Type B pancreatic cell (in vitro differentiated cells): ENCODE measurements at places on chromosomes 3 and 15. TPM values are rescaled to one million over a fixed set of nuclear protein-coding genes. Genes with fewer than 3 reads are reported as not detected.

The TP63 gene
- total RNA-seq: 5.8 and 16.1 TPM in 2 replicates

The KLHL40 gene
- 0.12 TPM in 1 of 2 replicates, not detected in the other for total RNA-seq

The GMPS gene
- total RNA-seq: 58.6 and 90.4 TPM in 2 replicates

The SI gene
- total RNA-seq: 4.7 and 8.4 TPM in 2 replicates

- no peak for DNase-seq
- H3K27ac ChIP-seq: no peak overlapping the region
- H3K4me1 ChIP-seq: no peaks in the 10 kb centered on the region
- H3K4me3 ChIP-seq: no peak overlapping the region
- no peaks in the 10 kb centered on the region for H3K27me3 ChIP-seq
- peaks cover 36% of the 10 kb centered on the region for H3K36me3 ChIP-seq
These were observed 8.8 kb downstream of the RPL39L start for GRCh38 chr3:187130346-187131066.

- no peaks in the 10 kb centered on the region for H3K36me3 ChIP-seq
- peaks cover 12% of the 10 kb centered on the region for H3K4me1 ChIP-seq
- no peaks in the 10 kb centered on the region for H3K27me3 ChIP-seq
- H3K4me3 ChIP-seq: no peak overlapping the region
These were observed 91.1 kb upstream of the TNIK start for GRCh38 chr3:171551296-171551695.

GRCh38 chr3:15099364-15100098 lies 583 bp upstream of the RBSN start:
- H3K4me3 ChIP-seq: peak overlapping the region; percentile 98
- no peaks in the 10 kb centered on the region for H3K27me3 ChIP-seq
- H3K4me1 ChIP-seq: peaks cover 14% of the 10 kb centered on the region
- H3K36me3 ChIP-seq: peaks cover 4% of the 10 kb centered on the region

GRCh38 chr3:16130066-16130465 lies 44.4 kb upstream of the GALNT15 start:
- H3K27me3 ChIP-seq: no peaks in the 10 kb centered on the region
- H3K4me3 ChIP-seq: no peak overlapping the region
- DNase-seq: no peak
- no peaks in the 10 kb centered on the region for H3K4me1 ChIP-seq
- no peaks in the 10 kb centered on the region for H3K36me3 ChIP-seq
- H3K27ac ChIP-seq: no peak overlapping the region

DNA sequence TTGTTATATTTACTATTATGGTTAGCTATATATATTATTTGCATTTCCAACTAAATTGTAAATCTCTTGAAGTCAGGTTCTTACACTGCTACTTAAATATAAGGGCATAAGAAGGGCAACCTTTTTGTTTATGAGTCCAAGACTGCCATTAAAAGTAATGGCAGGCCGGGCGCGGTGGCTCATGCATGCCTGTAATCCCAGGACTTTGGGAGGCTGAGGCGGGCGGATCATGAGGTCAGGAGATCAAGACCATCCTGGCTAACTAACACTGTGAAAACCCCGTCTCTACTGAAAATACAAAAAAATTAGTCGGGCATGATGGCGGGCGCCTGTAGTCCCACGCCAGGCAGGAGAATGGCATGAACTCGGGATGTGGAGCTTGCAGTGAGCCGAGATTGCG lies 2.9 kb upstream of the P2RY1 start:
- no peak overlapping the region for H3K4me3 ChIP-seq
- H3K4me1 ChIP-seq: no peaks in the 10 kb centered on the region
- H3K27ac ChIP-seq: no peak overlapping the region
- no peak for DNase-seq

GRCh38 chr15:57892181-57892580 lies 173.3 kb downstream of the ALDH1A2 start:
- no peaks in the 10 kb centered on the region for H3K4me1 ChIP-seq
- H3K27ac ChIP-seq: no peak overlapping the region
- H3K4me3 ChIP-seq: no peak overlapping the region

DNA sequence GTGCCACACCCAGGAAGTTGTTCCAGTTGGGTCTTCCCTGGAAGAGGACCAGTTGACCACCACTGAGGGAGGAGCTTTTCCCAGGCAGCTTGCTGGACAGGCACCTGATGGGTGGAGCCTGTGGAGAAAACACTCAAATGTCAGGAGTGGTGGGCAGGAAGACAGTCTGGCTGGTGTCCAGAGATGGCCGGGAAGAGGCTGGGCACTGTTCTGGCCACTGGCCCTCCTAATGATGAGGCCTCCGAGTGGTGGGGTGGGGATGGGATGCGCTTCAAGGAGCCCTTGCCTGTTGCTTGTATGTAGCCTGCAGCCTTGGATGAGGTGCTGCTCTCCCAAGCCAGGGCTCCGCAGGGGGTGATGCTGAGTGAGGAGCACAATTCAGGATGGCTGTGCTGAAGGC lies 12.3 kb downstream of the PLEKHO2 start:
- H3K27ac ChIP-seq: no peak overlapping the region
- no peaks in the 10 kb centered on the region for H3K27me3 ChIP-seq
- no peak overlapping the region for H3K4me3 ChIP-seq
- peaks cover 17% of the 10 kb centered on the region for H3K36me3 ChIP-seq

DNA sequence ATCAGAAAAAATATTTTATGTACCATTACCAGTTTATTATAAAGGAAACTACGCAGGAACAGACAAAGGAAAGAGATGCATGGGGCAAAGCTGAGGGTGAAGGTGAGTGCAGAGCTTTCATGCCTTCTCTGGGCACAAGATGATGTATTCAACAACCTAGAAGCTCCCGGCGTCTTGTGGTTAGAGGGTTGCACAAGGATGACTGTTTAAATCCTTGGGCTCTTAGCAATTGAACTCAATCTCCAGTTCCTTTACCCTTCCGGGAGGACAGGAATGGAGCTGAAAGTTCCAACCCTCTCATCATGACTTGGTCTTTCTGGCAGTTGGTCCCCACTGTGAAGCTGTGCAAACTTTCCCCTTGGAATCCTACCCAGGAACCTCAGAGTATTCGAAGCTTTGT lies 542.0 kb downstream of the EPHA3 start:
- H3K36me3 ChIP-seq: no peaks in the 10 kb centered on the region
- no peak overlapping the region for H3K27ac ChIP-seq
- no peaks in the 10 kb centered on the region for H3K27me3 ChIP-seq
- no peaks in the 10 kb centered on the region for H3K4me1 ChIP-seq

GRCh38 chr3:107806536-107806935 lies 283.8 kb downstream of the BBX start:
- H3K27me3 ChIP-seq: no peaks in the 10 kb centered on the region
- no peak for DNase-seq
- no peak overlapping the region for H3K4me3 ChIP-seq
- H3K36me3 ChIP-seq: peaks cover 32% of the 10 kb centered on the region
- H3K4me1 ChIP-seq: peaks cover 11% of the 10 kb centered on the region

DNA sequence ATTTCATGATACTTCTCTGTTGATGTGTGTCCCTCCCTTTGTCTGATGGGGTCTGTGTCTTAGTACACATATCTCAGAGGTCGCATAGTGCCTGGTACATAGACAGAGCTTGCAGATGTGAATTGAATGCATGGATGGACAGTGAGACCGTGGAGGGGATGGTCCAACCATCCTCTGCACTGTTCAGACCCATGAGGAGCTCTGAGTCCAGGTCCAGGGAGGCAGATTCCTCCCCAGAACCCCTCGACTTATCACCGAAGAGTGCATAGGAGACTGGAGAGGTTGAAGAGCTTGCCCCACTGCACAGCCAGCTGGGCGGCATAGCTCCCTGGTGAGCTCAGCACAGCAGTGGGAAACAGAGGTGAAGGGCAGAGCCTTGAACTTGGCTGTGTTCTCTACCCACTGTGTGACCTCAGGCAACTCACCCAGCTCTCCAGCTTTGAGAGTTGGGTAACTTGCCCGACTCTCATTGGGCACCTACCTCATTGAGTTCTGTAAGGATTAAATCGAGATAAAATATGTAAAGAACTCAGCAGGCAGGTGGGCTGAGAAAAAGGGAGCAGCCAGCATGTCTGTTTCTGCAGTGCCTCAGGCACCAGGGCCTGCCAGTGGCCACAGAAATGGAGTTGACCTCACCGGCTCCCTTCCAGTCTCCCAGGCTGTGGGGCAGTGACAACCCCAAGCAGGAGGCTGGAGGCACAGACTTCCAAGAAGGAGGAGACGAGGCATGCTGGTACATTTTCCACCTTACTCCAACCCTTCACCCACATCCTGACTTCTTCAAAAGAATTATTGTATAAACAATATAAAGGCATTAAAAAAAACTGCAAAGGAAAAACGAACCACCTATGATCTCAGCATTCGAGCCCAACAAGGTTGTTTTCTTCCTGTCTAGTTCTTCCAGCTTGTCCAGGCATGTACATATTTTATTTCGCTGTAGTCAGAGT lies 54.1 kb upstream of the TFRC start:
- peak overlapping the region; percentile 89 for H3K27ac ChIP-seq
- no peaks in the 10 kb centered on the region for H3K27me3 ChIP-seq
- no peak for DNase-seq
- peaks cover 5% of the 10 kb centered on the region for H3K4me1 ChIP-seq

DNA sequence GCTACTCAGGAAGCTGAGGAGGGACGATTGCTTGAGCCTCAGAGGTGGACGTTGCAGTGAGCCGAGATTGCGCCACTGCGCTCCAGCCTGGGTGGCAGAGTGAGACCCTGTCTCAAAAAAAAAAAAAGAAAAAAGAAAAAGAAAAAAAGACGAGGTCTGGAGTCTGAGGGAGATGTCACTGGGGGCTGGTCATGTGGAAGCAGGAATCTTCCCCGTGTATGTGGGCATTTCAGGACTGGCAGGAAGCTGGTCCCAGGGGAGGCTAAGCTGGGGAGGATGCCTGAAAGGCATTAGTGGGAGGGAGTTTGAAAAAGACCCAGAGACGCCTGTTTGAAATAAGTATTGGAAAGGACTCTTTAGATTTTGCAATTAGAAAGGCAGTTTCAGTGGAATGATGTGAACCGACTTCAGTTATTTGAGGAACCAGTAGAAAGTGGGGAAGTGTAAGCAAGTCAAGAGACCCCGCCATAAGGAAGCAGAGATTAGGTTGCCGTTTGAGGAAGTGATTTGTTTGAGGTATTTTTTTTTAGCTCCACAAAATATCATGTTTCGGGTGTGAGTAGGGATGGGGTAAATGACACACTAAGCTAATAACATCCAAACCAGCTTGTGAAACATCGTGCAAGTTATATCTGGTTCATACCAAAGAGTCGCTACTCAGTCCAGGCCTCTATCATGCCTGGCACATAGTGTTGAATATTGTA lies 55.5 kb downstream of the ST6GAL1 start:
- H3K27ac ChIP-seq: no peak overlapping the region
- H3K4me1 ChIP-seq: peaks cover 11% of the 10 kb centered on the region
- DNase-seq: no peak

DNA sequence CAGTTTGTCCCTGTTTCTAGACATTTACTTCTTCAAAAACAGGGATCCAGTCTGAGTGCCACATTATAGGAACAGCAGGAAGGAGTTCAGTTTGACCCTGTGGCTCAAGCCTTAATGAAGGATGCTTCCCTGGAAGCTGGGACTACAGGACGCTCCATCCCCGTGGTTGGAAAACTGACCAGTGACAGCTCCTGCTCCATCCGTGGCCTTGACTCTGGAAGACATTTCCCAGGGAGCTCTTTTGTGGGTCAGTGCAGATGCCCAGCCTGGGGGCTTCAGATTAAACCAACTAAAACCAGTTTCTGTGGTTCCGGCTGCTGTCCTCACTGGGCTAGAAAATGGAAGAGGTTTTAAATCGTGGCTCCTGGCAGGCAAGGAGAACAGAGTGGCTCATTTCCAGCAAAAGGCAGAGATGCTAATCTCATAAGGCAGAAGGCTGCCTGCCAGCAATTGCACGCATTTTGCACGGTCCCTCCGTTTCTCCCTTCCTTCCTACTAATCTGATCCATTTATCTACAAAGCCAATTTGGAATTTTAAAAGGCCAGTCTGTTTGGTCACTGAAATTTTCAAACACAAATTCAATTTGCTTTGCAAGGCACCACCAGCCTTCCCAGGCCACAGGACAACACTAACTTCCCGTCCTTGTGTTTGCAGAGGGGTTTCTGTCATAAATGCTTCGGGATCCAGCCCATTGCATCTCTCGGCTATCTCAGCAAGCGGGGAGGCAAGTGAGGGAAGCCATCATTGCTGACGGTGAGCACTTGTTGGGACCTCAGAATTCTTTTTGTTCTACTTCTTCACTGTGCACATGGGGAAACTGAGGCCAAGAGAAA lies 6.2 kb upstream of the SSUH2 start:
- DNase-seq: no peak
- H3K4me1 ChIP-seq: peaks cover 20% of the 10 kb centered on the region
- no peak overlapping the region for H3K27ac ChIP-seq
- H3K27me3 ChIP-seq: peaks cover 18% of the 10 kb centered on the region

DNA sequence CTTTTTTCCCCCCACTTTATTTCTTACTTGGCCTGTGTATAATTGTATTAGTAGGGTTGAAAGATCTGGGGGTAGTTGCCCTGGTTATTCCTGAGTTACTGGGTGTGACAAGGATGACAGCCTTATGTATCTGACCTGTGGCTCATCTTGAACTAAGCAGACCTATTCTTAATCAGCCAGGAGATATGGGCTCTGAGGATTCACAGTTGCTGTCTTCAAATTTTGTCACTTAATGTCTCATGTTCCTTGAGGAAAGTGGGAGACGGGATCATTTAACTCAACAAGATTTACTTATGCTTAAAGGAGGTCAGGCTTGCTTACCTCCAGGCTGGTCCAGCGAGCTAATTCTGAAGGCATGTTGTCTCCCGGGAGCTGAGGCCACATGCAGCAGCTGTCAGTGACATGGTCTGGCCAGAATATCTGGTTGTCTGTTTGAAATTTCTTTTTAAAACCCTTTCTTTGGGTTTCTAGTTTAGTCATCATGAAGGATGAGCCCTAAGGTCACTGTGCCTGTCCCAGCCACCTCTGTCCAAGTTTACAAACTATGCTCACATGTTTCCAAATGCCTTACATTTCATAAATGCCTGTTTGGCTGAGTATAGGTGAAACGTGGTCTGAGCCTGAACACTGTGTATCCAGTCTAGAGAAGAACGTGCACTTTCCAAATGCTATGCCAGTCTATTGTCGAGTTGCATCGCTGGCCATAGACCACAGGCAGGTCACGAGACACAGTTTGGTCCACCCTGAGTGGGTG lies 26.8 kb downstream of the LRTM1 start:
- peak overlapping the region; percentile 46 for H3K4me3 ChIP-seq
- DNase-seq: no peak
- peak overlapping the region; percentile 86 for H3K27ac ChIP-seq

DNA sequence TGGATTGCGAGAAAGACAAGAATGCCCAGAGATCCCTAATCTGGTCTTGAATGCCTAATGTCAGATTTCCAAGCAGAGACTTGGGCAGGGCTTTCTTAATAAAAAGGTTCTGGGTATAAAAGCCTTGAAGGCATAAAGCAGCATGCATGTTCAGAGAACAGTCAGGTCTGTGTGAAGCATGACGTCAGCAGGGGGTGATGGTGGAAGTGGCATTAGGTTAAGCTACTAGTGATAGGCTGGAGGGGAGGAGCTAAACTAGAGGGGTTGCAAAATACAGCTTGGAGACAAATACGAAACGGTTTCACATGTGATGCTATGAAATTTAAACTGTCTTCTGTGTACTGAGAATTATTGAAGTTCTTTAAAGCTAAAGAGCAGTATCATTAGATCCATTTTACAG lies 125.6 kb downstream of the VPS8 start:
- no peaks in the 10 kb centered on the region for H3K27me3 ChIP-seq
- H3K27ac ChIP-seq: no peak overlapping the region
- H3K4me1 ChIP-seq: no peaks in the 10 kb centered on the region

GRCh38 chr3:112074616-112075497 lies 11.3 kb upstream of the C3orf52 start:
- H3K36me3 ChIP-seq: no peaks in the 10 kb centered on the region
- H3K27me3 ChIP-seq: no peaks in the 10 kb centered on the region
